ENCODE measurements at places on chromosomes 5 and 9. TPM values are rescaled to one million over a fixed set of nuclear protein-coding genes. Genes with fewer than 3 reads are reported as not detected.

The WDR38 gene
- total RNA-seq: not detected

The SLC36A3 gene
- not detected for total RNA-seq

The SCGB3A2 gene
- total RNA-seq: not detected

The DNAJB5 gene
- total RNA-seq: 16.4 TPM

The SAPCD2 gene
- total RNA-seq: 13.5 TPM

The TMEM171 gene
- not detected for total RNA-seq

The INSL6 gene
- not detected for total RNA-seq

The MYMK gene
- total RNA-seq: not detected

The SLC25A2 gene
- total RNA-seq: 0.25 TPM

The ENHO gene
- not detected for total RNA-seq

The BARHL1 gene
- not detected for total RNA-seq

DNA sequence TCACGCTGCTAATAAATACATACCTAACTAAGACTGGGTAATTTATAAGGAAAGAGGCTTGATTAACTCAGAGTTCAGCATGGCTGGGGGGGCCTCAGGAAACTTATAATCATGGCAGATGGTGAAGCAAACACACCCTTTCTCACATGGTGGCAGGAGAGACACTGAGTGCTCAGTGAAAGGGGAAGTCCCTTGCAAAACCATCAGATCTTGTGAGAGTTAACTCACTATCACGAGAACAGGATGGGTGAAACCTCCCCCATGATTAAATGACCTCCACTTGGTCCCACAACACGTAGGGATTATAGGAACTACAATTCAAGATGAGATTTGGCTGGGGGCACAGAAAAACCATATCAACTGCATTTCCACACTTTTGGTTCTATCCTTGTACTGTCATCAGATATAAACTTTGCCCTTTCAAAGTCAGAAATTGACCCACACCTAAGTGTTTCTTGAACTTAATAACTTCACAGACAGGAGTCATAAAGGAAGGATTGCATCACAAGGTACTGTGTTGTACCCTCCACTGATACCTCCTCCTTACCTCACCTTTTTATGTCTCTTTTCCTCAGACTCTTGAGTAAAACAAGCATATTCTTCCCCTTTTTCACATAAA lies 319.1 kb upstream of the PIK3R1 start:
- peak; percentile 4 for DNase-seq
- peaks cover 4% of the 10 kb centered on the region for H3K4me1 ChIP-seq
- no peak overlapping the region for H3K27ac ChIP-seq
- no peaks in the 10 kb centered on the region for H3K36me3 ChIP-seq
- H3K4me3 ChIP-seq: no peak overlapping the region

GRCh38 chr9:89462199-89462598 lies 35.7 kb downstream of the SEMA4D start:
- peak overlapping the region; percentile 40 for H3K4me3 ChIP-seq
- H3K27ac ChIP-seq: peak overlapping the region; percentile 95
- H3K36me3 ChIP-seq: peaks cover 86% of the 10 kb centered on the region
- peaks cover 94% of the 10 kb centered on the region for H3K4me1 ChIP-seq
- no peak for DNase-seq

DNA sequence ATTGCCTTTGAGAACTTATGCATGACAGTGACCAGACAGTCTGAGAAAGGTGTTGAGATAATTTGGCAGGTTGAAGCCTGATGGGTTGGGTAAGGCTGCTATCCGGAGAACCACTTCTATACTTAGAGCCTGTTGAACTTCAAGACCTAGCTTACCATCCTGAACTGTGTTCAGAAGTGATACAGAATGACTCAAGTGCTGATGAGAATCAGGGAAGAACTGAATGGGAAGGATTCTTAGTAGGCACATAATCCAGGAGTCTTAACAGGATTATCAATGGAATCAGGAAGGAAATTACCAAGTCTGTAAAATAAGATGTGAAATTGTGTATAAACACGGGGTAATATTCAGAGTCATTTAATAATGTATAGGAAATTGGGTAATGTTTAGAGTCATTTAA lies 9.0 kb upstream of the PAPPA start:
- H3K27me3 ChIP-seq: peaks cover 12% of the 10 kb centered on the region
- H3K4me1 ChIP-seq: no peaks in the 10 kb centered on the region
- DNase-seq: no peak
- no peak overlapping the region for H3K4me3 ChIP-seq
- no peaks in the 10 kb centered on the region for H3K36me3 ChIP-seq
- H3K27ac ChIP-seq: no peak overlapping the region

DNA sequence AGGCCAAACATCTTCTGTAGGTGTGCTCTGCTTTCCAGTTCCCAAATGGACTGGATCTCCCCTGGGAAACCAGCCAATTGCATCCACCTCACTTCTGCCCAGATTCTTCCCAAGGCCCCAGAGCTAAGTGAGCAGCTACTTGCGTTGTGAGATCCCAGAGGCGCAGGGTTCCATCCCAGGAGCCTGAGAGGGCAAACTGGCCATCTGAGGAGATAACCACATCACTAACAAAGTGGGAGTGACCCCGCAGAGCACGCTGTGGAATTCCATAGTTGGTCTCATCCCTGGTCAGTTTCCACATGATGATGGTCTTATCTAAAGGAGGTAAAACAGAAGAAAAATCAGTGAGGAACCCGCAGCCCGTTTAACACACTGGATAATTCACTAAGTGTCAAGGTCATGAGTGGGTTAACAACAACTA lies 1.7 kb downstream of the RACK1 start:
- H3K36me3 ChIP-seq: peaks cover 71% of the 10 kb centered on the region
- H3K4me1 ChIP-seq: peaks cover 44% of the 10 kb centered on the region
- peak overlapping the region; percentile 99 for H3K4me3 ChIP-seq
- H3K27me3 ChIP-seq: no peaks in the 10 kb centered on the region
- DNase-seq: no peak
- H3K27ac ChIP-seq: peak overlapping the region; percentile 100

- DNase-seq: no peak
- H3K36me3 ChIP-seq: no peaks in the 10 kb centered on the region
- H3K4me1 ChIP-seq: peaks cover 3% of the 10 kb centered on the region
- peaks cover 58% of the 10 kb centered on the region for H3K27me3 ChIP-seq
- no peak overlapping the region for H3K4me3 ChIP-seq
Measured at GRCh38 chr5:181120306-181120705, 10.7 kb downstream of the OR2V1 start.

DNA sequence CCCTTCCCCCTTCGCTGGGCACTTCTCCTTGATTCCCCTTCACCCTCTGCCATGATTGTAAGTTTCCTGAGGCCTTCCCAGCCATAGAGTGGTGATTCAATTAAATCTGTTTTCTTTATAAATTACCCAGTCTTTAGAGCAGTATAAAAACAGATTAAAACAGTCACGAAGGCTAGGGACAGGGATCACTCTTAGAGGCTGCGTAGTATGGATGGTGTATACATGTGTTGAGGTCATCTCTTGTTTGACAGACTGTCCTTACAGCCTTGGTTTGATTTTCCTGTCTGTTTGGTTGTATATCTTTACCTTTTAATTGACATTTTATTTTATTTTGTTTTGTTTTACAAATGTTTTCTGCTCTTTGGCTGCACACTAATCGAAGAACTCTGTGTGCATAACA lies 1155.7 kb upstream of the CDH18 start:
- DNase-seq: no peak
- no peak overlapping the region for H3K4me3 ChIP-seq
- no peaks in the 10 kb centered on the region for H3K4me1 ChIP-seq
- H3K27ac ChIP-seq: no peak overlapping the region
- no peaks in the 10 kb centered on the region for H3K27me3 ChIP-seq

All from activated CD8-positive, alpha-beta T cell treated with anti-CD3 and anti-CD28 coated beads for 36 hours (primary cell).